ENCODE measurements at places on chromosomes 1 and 21. TPM values are rescaled to one million over a fixed set of nuclear protein-coding genes. Genes with fewer than 3 reads are reported as not detected.

Gene DSCAM
- total RNA-seq = not detected

Gene PRDX6
- 169 TPM for total RNA-seq

Gene FAM151A
- total RNA-seq = not detected

Gene ST6GALNAC3
- 0.44 TPM for total RNA-seq

Gene PCAT6
- total RNA-seq = not detected

Gene SGIP1
- 61.1 TPM for total RNA-seq

Gene NOS1AP
- total RNA-seq = not detected

Gene DFFB
- 7.0 TPM for total RNA-seq

Gene S100A9
- not detected for total RNA-seq

Gene UBXN10
- total RNA-seq = not detected

Gene FUBP1
- 106 TPM for total RNA-seq

Gene NPR1
- total RNA-seq = 1.2 TPM

Gene LMX1A
- total RNA-seq = not detected

Gene DNM3
- 1.2 TPM for total RNA-seq

Gene CLCA4
- 0.40 TPM for total RNA-seq

Gene CR1
- not detected for total RNA-seq

Gene HES2
- total RNA-seq = 0.92 TPM

Gene MAPKAPK2
- 36.9 TPM for total RNA-seq

Gene COL9A2
- total RNA-seq = 1.1 TPM

Gene AK5
- 8.8 TPM for total RNA-seq

Gene SPRR2D
- not detected for total RNA-seq

Gene HSPA6
- 0.62 TPM for total RNA-seq

Gene RUNX1
- total RNA-seq = 12.1 TPM

Gene CDC42BPA
- 51.9 TPM for total RNA-seq

Gene ITLN1
- total RNA-seq = not detected

Gene OXCT2
- 5.4 TPM for total RNA-seq

Gene ERICH3
- total RNA-seq = not detected

Gene MYBPH
- total RNA-seq = 0.06 TPM

Gene GJA9
- not detected for total RNA-seq

Gene HAO2
- not detected for total RNA-seq

Gene GPR25
- not detected for total RNA-seq

Gene NBL1
- 343 TPM for total RNA-seq

Gene MSH4
- total RNA-seq = 0.06 TPM

Gene ARHGEF10L
- 38.4 TPM for total RNA-seq

Gene OSCP1
- total RNA-seq = 9.9 TPM

Gene ANKRD34A
- total RNA-seq = 0.62 TPM

Gene RPTN
- not detected for total RNA-seq

Gene TFF2
- total RNA-seq = not detected
